Effector CD4-positive, alpha-beta T cell (primary cell): ENCODE measurements at places on chromosomes 11 and 22.

DNA sequence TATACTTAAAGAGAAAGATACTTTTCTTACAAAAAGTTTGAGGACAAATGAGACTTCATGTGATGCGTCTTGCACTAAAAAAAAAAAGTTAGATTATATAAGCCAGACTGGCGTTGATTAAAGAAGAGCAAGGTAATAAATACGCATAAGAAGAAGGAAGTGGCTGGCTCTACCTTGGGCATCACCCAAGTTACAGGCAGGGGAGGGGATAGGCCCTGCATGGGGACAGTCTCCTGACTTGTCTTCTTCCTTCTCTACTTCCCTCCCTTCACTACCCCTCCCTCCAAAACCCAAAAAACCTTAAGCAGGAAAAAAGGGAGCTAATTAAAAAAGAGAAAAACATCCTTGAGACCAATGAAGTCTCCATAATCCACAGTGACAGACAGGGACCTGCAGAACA is 22.3 kb upstream of the TMA7B start:
- peak; percentile 31 for DNase-seq

GRCh38 chr11:107043242-107044006 is 25.1 kb upstream of the GUCY1A2 start:
- DNase-seq, result no peak

DNA sequence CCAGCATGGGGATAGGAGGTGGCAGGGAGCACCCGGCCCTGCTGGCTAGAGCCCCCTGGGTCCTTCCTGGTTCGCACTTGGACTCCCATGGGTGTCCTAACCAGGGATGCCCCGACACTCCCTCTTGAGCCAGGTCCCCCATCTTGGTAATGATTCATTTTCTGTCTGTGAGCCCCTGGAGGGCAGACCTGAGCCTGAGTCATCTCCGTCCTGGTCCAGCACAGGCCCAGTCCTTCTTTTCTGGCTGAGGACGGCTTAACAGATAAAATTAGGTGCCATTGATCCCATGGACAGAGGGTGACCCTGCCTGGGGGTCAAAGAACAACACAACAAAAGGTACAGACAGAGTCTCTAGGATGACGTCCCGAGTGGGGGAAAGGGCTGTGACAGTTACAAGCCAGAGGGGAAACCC is 3.5 kb downstream of the RHOD start:
- DNase-seq, result no peak

DNA sequence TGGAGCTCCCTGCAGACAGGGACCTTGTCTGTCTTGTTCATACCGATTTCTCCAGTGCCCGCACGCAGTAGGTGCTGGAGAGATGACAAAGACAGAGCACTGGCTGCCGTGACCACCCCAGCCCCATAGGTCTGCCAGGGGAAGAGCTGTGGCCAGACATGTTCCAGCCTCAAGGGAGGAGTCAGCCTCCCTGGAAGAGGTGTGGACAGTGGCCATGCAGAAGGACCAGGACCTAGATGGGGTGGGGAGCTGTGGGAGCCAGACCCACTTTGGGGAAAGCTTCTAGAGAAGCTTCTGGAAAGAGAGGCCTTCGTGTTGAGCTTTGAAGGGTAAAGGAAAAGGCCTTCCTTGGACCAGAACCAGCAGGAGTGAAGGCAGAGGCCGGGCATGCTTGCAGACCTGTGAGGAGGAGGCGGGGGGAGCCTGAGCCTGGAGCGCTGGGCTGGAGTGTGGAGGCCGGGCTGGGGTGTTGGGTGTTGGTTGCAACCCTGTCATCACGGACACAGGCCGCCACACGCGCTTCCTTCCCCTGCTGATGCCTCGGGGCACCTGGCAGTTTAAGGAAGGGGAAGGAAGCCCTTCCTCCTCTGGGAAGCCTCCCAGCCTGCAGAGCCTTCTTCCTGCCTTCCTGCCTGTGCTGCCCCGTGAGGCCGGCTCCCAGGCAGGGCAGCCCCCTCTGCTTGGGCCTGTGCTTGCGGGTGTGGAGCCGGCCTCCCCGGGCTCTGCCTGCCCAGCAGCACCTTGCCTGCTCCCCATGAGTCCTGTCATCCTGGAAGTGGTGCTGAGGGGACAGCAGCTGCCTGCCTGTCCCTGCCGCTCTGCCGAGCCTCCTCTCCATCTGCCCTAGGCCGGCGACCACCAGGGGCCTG is 12.3 kb downstream of the RELT start:
- DNase-seq, result no peak

DNA sequence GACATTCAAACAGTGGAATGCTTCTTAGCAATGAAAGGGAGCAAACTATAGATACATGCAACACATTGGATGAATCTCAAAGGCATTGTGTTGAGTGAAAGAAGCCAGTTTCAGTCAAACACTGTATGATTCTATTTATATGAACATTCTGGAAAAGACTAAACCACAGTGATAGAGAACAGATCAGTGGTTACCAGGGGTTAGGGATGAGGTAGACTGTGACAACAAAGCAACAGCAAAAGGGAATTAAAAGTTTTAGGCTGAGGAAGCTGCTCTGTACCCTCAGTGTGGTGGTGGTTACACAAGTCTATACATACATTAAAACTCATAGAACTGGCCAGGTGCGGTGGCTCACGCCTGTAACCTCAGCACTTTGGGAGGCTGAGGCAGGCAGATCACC is 23.0 kb downstream of the FDX1 start:
- DNase-seq, result no peak

DNA sequence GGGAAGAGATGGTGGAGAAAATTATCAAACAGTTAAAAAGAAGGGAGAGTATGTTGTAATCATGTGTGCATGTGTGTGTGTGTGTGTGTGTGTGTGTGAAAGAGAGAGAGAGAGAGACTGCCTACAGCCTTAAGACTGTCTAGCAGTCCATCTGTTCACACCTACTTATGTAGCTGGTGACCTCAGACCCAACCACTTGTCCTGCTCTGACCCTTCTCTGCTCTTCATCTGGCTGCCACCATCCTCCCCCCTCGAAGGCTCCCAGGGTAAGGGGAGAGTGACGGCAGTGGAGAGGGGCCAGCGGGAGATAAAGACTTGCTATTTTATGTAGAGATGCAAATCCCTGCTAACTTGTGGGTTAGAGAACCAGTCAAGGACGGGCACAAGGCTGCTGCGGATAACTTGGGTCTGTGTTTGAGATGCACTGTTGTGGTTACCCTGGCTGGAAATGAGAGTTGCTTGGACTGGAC is 24.9 kb upstream of the GRAMD1B start:
- DNase-seq, result no peak

- no peak for DNase-seq
These were observed 1.1 kb downstream of the GRIA4 start for GRCh38 chr11:105610871-105611571.

DNA sequence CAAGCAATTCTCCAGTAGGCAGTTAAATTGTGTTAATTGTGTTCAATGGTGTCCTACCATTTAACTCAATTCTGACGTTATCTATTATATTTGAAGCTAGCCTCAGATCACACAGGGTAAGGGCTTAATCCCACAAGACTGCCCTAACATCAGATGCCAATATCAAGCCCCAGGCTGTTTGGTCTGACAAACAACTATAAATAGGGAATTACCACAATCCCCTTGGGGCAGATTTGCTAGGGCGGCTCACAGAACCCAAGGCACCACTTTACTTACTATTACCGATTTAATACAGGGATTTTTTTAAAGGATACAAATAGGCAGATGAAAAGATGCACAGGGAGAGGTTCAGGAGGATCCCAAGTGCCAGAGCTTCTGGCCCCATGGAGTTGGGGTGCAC is 678.4 kb downstream of the OPCML start:
- no peak for DNase-seq

GRCh38 chr11:134850566-134850965 is 438.5 kb upstream of the B3GAT1 start:
- no peak for DNase-seq

- DNase-seq, result no peak
These were observed 49.4 kb upstream of the CCDC90B start for GRCh38 chr11:83335446-83336070.

GRCh38 chr11:33040033-33040861 is 875 bp downstream of the TCP11L1 start:
- peak; percentile 26 for DNase-seq

DNA sequence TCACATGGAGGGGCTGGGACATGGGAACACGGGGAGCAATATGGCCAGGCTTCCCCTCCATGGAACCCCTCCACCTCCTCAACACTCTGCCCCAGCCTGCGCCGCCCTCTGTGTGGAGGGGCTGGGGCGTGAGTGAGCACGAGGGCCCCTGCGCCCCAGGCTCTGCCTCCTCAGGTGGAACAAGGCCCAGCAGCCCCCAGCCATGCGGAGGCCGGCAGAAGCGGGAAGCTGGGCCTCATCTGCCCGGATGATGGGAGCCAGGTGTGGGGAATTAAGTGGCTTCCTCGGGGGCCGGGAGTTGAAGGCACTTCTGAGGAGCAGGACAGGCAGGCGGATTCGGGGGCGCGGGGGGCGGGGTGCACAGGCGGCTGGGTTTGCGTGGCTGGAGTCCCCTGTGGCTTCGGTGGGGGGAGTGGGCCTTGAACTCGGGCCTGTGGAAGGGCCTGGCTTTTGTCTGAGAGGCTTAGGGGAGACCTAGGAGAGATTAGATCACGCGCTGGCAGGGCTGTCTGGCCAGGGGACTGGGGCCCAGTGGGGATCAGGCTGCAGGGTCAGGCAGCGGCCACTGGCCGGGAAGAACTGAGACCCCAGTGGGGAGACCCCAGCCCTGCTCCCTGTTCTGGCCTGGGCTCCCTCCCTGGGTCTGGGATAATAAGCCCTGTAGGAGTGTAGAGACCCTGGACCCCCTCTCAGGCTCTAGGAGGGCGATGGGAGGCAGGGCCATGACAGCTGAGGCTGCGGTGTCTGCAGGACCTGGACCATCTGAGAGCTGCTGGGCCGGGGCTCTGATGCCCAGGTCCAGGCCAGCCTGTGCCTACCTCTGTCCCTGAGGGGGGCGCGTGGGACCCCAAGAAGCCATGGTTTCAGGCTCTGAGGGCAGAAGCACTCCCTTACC is 13.3 kb downstream of the PRR33 start:
- no peak for DNase-seq

GRCh38 chr11:123185326-123185725 is 9.7 kb downstream of the CLMP start:
- DNase-seq, result no peak

GRCh38 chr11:31824332-31824878 is 13.3 kb upstream of the PAX6 start:
- DNase-seq, result no peak

GRCh38 chr11:20250644-20251247 is 90.5 kb upstream of the DBX1 start:
- DNase-seq, result no peak

- no peak for DNase-seq
These were observed 369.4 kb upstream of the ISX start for GRCh38 chr22:34696557-34696956.

DNA sequence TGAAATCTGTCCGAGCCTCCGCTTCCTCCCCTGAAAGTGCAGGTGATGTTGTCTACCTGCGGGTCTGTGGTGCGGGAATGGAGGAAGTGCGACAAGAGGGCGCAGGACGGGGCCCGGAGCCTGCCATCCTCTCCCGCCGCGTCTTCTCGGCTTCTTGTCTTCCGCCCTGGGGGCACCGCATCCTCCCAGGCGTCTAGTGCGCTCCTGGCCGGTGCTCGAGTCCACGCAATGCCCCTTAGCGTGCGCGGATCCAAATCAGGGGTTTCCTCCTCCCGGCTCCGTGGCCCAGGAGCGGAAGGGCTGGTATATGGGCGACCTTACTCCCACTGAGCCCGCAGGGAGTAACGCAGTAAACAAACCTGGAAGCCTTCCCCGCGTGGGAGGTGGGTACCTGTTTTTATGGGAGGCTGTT is 405 bp downstream of the SFI1 start:
- DNase-seq, result peak; percentile 38

DNA sequence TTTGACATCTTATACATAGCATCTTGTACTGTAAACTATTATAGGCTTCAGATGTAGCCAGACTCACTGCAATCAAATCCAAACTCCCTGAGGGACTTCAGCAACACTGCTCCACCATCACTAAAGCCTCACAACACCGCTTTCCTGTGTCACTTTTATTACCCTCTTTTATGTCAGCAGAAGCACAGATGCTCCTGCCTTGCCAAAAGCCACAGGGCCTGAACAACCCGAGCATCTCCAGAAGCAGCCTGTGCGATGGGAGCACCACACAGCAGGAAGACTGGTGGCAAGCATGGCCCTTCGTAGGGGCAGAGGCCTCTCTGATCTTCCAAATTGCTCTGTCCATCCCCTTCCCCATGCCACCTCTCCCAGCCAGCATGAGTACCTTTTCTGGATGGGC is 22.9 kb downstream of the TMEM123 start:
- no peak for DNase-seq

- no peak for DNase-seq
These were observed at the start of gene SOX10 for GRCh38 chr22:37983860-37984791. Gene SOX10 (minus strand): TSS chr22:37984555. CDS start chr22:37983784, 771 bp downstream.

DNA sequence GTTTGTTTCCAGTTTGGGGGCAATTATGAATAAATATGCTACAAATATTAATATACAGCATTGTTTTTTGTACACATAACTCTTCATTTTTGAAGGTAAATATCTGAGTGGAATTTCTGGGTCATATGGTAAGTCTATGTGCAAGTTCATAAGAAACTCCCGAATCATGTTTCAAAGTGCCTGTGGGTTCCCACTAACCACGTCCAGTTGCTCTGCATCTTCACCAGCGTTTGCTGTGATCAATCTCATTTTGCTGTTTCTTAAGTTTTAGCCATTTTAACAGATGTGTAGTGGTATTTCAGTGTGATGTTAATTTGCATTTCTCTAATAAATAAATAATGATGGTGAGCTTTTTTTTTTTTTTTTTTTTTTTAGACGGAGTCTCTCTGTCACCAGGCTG is 14.2 kb upstream of the CSRP3 start:
- no peak for DNase-seq

- DNase-seq, result no peak
These were observed 10.9 kb downstream of the KMT5B start for GRCh38 chr11:68202165-68202564.

GRCh38 chr11:90329043-90329442 is 106.2 kb upstream of the CHORDC1 start:
- no peak for DNase-seq

DNA sequence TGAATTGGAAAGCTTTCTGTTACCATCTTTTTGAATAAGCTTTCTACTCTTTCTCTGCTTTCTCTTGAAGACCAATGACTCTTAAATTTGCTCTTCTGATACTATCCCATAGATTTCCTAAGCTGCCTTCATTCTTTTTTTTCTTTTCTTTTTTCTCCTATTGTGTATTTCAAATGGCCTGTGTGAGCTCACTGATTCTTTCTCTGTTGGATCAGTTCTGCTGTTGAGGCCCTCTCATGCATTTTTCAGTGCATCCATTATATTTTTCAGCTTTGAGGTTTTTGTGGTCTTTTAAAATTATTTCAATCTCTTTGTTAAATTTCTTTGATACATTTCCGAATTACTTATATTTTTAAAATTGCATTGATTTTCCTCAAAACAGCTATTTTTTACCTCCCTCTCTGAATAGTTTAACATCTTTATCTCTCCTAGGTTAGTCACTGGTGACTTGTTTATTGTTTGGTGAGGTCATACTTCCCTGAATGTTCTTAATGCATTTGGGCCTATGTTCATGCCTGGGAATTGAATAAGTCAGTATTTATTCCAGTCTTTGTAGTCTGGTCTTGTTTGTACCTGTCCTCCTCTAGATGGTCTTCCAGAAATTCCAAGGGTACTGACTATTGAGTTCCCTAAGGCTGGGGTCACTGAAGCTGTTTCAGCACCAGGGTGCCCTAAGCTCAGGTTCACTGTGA is 110.6 kb upstream of the SERPIND1 start:
- no peak for DNase-seq
